ENCODE measurements at places on chromosomes 1 and 21.

- no peak for DNase-seq
Observed at GRCh38 chr1:7049913-7050625, 264.8 kb downstream of the CAMTA1 start.

GRCh38 chr1:206672011-206672688, 12.6 kb upstream of the MAPKAPK2 start:
- DNase-seq: no peak

- no peak for DNase-seq
Observed at GRCh38 chr1:151612501-151613281, 841 bp downstream of the SNX27 start.

- DNase-seq: no peak
Observed at GRCh38 chr1:110455151-110455550, 4.2 kb downstream of the PROK1 start.

GRCh38 chr1:38616846-38617245, 242.7 kb downstream of the RRAGC start:
- no peak for DNase-seq

- DNase-seq: no peak
Observed at GRCh38 chr1:56326056-56326455, 253.3 kb downstream of the PLPP3 start.

DNA sequence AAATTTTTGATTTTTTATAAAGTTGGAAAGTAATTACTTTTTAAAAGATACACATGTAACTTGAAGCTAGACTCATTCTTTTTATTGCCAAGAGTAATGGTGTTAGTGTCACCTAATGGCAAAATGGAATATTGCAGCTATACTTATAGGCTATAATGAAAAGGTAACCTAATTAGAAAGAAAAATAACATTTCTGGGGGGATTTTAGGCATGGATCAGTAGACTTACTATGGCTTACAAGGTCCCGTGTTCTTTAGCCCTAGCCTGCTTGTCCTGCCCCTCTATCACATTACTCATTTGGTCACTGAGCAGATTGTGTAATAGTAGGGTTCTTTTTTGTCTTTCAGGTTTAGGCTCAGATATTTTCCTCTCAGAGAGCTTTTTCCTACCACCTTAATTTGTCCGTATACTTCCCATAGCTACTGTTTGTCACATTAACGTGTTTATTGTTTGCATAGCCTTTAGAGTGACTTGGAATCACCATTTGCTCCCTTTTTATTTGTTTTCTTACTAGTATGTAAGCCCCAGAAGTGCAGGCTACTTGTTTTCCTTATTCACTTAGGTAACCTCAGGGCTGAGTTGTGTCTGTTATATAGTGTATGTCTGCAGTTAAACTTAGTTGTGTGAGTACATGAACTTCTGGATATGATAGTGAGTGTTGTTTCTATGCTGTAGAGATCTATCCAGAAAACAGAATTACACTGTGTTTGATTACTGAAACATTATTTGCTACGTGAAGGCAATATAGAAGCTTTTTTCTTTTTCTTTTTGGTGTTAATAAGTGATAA, 58.7 kb downstream of the RABGAP1L start:
- DNase-seq: peak; percentile 72

- DNase-seq: no peak
Observed at GRCh38 chr1:235601104-235601503, 48.5 kb downstream of the GNG4 start.

DNA sequence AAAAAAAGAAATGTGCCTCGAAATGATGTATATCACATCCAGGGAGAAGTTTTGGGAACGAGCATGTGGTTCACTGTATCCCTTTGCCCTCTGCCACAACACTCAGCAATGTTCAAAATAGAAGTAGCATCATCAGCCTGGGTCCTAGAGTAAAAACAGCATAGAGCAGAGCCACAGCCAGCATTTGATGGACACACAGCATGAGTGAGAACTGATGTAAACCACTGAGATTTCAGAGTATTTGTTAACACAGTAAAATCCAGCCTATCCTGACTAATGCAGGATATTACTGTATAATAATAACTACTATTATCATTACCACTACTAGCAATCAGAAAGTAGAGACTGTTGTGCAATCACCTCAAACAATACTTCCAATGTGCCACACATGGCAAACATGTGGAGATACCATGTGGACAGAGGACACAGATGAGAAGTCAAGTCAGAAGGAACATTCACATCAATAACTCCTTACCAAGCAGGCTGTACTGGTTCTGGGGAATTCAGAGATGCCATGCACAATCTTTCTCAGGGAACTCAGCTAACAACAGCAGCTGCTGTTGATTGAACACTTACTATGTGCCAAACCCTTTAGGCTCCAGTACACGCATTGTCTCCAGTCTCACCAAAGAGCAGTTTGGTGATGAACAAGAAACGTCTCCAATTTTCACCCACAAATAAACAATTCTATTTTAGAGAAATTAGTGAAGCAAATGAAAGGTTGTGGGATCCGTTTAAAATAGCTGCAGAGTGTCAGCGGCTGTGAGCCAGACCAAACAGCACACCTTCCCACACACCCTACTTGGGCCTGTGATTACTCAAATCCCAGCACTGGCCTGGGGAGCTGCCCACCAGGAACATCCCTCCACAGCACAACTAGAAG, 16.6 kb upstream of the GFI1 start:
- DNase-seq: no peak

DNA sequence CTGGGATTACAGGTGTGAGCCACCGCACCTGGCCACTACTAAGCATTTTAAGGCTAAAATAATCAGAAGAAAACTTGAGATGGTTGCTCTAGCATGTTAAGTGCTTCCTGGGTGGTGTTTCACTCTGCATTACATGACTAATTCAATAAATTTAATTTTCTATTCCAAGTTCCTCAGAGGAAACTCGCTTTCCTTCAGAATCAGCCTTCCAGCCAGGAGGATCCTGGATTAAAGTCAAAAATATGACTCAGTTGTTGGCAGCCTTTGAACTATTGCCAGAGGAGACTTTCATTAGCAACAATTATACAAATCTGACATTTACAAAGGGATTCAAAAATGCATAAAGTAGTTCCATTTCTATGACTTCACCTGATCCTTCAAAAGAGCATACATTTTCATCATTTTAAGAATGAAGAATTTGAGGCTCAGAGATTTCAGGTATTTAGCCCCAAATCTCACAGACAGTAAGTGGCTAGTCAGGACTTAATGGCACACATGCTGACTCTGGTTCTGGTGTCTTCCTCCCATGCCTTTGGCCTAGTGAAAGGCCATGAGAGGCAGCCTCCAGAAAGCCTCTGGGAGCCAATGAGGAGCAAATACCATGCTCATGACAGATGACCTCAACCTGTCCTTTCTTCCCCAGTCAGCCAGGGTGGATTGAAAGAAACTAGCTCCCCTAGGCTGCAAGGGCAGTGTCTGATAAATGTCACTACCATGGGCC, 115.7 kb downstream of the MAP3K21 start:
- DNase-seq: no peak

GRCh38 chr1:226061068-226061840, 1.3 kb upstream of the H3-3A start:
- peak; percentile 30 for DNase-seq

- no peak for DNase-seq
Observed at GRCh38 chr1:1162597-1163537, 10.8 kb upstream of the TTLL10 start.

DNA sequence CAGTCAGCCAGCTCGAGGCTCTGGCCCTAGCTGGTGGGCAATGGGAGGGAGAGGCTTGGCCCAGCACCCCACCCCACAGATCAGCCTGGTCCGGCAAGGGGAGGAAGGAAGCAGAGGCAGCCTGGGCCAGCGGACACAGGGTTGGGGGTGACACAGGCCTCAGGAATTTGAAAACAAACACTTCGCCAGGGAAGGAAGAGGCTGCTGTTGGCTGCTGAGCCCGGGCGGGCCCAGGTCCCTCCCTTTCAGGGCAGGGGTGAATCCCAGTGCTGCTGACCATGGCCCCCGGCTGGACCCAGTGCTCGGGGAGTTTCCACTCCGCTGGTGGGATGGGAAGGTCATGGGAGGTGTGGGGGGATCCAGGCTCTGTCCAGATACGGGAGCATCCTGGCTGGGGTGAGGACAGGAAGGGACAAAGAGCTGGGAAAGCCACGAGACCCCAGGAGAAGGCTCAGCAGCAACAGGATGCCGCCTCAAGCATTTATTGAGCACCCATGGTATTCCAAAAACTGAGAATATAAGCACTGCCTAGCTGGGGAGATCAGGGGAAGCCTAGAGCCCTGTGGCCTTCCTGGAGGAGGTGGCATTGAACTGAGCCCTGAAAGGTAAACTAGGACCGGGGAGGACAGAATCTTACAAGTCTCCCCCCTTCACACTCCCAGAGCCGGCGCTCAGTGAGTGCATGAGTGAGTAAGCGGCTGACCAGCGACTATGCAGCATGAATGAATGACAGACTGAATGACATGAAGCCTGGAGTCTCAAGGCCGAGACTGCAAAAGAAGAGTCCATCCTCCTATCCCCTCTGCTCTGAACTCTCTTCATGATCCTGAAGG, 26.2 kb upstream of the EPHA2 start:
- DNase-seq: no peak

- no peak for DNase-seq
Observed at GRCh38 chr1:171166361-171166760, 18.7 kb upstream of the FMO2 start.

GRCh38 chr1:25799352-25799934, 550 bp upstream of the SELENON start:
- DNase-seq: no peak

- no peak for DNase-seq
Observed at GRCh38 chr1:94606471-94606870, 64.9 kb upstream of the F3 start.

GRCh38 chr1:8201331-8201861, 116.5 kb upstream of the SLC45A1 start:
- DNase-seq: no peak

- DNase-seq: no peak
Observed at GRCh38 chr1:6054596-6054995, 8.9 kb downstream of the KCNAB2 start.

- no peak for DNase-seq
Observed at GRCh38 chr1:46517010-46517600, 27.5 kb downstream of the DMBX1 start.

DNA sequence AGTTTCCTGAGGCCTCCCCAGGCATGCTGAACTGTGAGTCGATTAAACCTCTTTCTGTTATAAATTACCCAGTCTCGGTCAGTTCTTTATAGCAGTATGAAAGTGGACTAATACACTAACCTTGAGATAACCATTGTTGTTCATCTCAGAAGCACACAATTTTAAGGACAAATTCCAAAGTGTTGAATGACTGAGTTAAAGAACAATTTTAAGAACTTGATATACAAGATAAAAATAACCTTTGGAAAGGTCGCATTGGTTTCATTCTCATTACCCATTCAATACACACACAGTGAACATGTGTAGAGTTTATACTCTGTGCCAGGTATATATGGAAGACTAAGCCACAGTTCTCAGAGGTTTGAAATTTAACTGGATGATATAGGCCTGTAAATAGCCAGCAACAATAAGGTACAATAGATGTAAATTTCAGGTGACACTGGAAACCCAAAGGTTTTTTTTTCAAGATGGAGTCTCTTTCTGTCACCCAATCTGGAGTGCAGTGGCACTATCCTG, 19.1 kb upstream of the SRSF10 start:
- DNase-seq: no peak

- DNase-seq: no peak
Observed at GRCh38 chr1:3011631-3012455, 9.4 kb upstream of the ACTRT2 start.
